ENCODE measurements at places on chromosomes 5 and 9.

DNA sequence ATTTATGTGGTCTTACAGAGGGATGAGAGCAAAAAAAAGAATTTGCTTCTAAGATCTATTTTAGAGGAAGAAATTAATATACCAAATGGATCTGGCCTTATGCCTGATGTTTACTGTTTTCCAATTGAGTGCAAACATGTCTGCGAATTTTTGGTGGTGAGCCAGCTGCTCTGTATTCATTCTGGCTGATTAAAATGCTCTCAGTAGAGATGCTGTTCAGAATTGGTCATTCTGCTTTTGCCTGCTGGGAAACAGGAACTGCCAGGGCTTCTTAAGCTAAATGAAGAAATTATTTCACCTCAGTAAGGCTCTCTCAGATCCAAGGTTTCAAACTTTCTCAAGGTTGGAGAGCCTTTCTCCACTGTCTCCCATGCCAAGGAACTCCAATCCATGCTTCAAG, 132.0 kb upstream of the SV2C start:
- no peak for DNase-seq

- no peak for DNase-seq
These were observed 78.1 kb upstream of the UNC5A start for GRCh38 chr5:176732306-176732705.

DNA sequence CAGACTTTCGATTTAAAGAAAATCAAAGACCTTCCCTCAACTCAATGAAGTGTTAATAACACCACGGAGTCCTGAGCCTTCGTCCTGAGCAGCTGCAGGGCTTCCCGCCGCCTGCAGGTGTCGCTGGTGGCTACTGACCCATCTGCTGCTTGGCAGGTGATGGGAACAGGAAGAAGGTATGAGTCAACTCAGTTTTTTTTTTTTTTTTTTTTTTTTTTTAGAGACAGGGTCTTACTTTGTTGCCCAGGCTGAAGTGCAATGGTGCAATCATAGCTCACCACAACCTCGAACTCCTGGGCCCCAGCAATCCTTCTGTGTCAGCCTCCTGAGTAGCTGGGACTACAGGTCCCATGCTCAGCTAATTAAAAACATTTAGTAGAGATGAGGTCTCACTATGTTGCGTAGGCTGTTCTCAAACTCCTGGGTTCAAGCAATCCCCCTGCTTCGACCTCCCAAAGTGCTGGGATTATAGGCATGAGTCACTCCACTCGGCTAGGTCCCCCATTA, 185.7 kb upstream of the IL12B start:
- DNase-seq = peak; percentile 57

DNA sequence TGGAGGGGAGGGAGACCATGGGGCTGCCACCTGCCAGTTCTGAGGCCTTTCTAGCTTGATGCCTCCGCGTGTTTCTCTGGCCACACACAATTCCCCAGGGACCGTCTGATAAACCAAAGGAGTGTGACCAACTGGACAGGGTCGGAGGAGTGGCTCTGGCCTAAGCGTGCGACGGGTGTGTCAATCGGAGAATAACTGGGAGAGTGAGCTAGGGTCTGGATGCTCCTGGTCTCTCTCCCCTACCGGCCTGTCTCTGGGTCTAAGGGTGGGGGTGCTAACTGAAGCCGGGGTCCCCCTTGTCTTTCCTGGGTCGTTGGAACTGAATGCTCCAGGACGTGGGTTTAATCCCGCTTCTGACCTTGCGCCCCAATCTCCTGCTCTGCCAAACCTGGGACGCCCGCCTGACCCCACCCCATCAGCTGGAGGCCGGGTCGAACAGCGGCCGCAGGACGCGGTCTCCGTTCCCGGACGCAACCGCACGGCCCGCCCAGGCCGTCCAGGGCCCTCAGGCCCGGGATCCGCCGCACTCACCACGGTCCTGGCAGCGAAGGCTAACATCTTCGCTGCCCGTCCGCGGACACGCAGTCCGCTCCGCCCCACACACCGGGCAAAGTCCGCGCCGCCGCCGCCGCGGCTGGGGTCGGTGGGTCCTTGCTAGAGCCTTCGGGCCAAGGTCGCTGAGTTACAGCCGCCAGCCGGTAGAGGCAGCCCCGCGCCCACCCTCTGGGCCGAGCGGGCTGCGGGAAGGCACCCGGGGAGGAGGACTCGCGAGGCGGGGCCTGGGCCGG, 447 bp downstream of the CRAT start:
- DNase-seq = no peak

GRCh38 chr5:42120070-42120469, 195.0 kb downstream of the FBXO4 start:
- DNase-seq = no peak

GRCh38 chr9:97710356-97711222, 13.4 kb upstream of the XPA start:
- peak; percentile 11 for DNase-seq

GRCh38 chr5:44770780-44771717, 37.7 kb upstream of the MRPS30 start:
- no peak for DNase-seq

DNA sequence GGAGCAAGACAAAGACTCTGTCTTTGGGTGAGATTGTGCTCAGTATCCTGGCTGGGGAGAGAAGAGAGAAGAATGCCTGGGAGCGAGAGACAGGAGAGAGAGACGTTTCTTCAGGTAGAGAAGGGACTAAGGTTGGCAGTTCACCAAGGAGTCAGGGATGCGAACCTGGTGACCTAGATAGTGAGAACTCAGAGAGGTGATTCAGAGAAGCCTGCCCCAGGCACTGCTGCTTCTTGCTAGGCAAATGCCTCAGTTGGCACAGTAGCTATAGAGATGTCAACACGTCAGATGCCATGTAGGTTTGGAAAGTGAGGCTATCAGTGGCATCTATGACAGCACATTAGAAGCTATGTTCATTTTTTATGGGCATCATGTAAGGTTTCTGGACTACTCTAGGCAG, 231.6 kb upstream of the VLDLR start:
- DNase-seq = no peak

GRCh38 chr9:131734165-131734610, 5.7 kb downstream of the RAPGEF1 start:
- no peak for DNase-seq

DNA sequence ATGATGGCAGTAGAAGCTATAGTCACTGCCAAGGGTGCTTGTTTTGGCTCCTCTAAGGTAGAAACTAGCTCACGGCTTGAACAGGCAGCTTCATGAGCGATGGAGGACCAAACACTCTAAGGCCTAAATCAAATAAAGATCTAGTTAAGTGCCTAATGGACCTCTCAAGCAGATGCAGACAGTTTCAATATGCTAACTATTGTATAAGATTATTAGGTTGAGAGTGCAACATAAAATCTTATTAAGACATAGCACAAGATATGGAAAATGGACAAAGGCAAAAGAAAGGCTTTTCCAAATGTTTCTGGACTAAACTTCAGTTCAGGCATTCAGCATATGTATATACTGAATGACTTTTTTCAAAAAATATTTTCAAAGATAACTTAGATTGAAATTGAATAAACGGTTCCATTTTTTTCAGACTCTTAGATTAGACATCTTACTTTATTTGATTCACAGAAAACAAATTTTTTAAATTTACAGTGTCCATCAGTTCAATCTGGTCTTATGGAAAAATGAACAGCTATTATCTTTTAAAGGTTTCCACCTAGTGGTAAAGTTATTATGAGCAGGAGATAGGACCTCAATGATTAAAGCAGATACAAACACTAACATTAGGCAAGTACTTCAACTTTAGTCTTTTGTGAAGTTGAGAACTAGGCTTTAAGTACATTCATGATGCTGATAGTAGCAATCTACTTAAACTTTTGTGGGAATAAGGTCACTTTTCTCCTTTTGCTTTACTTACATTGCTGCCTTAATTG, 1167.7 kb downstream of the MAT2B start:
- no peak for DNase-seq

- no peak for DNase-seq
These were observed 1.3 kb upstream of the NREP start for GRCh38 chr5:111758284-111758628.

DNA sequence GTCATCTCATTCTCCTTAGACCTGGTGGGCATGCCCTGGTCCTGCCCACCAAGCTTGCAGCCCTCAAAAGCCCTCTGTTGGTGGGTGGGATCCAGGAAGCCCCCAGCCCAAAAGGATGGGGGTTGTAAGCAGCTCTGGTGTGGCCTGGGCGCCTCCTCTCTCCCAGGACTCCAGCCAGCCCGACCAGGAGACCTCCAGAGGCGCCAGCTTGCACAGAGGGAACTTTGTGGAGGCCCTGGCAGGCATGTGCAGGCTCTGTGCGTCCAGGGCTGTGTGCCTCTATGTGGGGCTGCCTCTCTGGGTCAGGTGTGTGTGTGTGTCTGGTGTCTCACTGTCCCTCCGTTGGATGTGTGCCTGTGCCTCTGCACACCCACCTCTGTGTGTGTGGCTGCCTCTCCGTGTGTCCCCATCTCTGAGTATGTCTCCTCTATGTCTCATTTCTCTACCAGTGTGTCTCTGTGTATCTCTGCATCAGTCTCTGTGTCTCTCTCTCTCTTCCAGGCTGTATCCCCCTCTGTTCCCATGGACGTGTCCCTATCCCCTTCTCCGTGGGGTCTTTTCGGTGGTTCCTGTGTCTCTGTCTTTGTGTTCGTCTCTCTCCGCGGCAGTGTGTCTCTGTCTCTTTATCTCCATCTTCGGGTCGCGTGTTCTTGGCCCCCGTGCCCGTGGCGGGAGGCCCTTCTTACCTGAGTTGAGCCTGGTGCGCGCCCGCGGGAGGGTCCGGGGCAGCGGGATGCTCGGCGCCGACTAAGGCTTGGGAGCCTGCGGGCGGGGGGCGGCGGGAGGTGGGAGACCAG, 501 bp downstream of the ENHO start:
- DNase-seq = no peak

DNA sequence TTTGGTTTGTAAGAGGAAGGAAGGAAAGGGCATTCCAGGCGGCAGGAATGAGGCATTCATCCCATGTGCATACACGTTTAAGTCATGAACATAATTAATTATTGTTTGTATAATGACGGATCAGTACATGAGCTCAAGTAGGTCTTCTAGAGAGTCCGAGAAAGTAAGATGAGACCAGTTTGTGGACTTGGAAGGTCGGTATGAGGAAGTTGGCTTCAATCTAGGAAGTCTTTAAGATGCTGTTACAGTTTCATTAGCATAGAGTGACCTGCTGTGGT, 2.1 kb downstream of the GTF3C4 start:
- no peak for DNase-seq

DNA sequence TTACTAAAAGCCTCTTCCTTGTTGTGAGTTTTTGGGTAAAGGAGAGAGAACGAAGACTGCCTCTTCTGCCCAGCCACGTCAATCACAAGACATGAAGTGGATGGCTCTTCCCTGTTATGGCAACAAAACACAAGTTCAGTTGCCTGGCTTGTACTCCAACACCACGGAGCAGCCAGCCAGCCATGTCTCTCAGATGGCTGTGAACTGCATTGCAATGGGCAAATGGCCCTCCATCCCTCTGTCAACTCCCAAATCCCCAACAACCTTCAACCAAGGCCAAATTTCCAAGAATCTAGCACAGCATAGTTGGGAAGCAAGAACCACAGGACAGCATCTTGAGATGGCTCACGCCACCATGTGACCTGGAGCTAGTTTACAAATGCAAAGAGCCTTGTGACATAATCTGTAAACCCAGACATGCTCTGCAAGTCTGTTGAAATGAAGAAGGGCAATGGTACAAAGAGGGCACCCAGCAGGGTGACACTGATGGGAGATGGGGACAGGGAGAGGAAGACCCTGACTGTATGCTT, 53.9 kb downstream of the ZNF366 start:
- no peak for DNase-seq

- DNase-seq = no peak
These were observed 237.2 kb upstream of the IL12B start for GRCh38 chr5:159567461-159567860.
